Fibroblast of skin of scalp (primary cell): ENCODE measurements at places on chromosomes 6 and 20.

DNA sequence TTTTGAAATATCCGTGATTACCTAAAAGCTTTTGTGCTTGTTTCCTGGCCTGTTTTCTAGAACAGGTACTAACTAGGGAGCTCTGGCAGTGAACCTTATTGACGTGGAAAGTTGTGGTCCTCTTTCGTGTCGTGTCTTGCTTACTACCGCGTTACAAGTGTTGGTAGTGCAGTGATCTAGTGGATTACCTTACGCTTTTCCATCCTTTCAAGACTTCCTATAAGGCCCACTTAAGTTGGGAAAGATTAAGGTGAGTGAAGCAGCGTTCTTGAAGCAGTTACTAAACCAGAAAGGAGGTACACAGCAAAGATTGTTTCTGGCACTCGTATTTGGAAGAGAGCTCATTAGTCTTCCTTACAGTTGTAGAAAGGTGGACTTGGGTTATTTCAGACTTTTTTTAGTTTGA, 1.9 kb downstream of the PNRC1 start:
- peak; percentile 13 for DNase-seq

- no peak for DNase-seq
Measured at GRCh38 chr6:152272486-152272885, 364.7 kb downstream of the SYNE1 start.

- no peak for DNase-seq
Measured at GRCh38 chr6:139611327-139612134, 237.1 kb upstream of the CITED2 start.

DNA sequence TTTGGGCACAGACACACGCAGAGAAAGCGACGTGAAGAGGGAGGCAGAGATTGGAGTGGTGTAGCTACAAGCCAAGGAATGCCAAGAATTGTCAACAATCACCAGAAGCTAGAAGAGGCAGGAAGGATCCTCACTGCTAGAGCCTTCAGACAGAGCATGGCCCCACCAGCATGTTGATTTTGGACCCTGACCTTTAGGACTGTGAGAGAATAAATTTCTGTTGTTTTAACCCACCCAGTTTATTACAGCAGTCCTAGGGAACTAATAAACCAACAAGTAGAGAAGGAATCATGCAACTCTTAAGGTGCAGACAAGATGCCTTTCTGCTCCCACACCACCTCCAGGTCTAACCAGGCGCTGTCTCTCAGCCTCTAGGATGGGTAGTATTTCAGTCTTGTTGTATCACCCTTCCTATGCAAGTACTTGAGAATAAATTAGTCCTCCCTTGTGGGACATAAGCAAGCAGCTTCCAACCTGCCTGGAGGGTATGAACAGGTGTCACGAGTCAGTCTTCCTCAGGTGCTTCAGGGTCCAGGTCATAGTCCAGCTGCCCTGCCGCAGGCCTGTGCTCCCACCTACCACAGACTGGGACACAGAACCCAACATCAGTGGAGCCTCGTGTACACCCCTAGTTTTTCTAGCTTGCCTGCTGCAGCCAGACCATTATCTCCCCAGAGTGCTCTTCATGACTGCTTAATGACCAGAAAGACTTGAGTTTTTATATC, 46.4 kb upstream of the CCN2 start:
- peak; percentile 35 for DNase-seq

- no peak for DNase-seq
Measured at GRCh38 chr6:4139272-4139671, 3.9 kb upstream of the ECI2 start.

DNA sequence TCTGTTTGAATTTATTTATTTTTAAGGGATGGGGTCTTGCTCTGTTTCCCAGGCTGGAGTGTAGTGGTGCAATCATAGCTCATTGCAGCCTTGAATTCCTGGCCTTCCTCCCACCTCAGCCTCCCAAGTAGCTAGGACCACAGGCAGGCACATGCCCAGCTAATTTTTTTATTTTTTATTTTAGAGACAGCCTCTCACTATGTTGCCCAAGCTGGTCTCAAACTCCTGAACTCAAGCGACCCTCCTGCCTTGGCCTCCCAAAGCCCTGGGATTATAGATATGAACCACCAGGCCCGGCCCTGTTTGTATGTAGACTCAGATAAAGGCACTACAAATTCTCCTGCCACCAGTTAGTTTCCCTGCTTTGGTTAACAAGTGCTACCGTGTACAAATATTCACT, 142.9 kb upstream of the SOX4 start:
- no peak for DNase-seq

DNA sequence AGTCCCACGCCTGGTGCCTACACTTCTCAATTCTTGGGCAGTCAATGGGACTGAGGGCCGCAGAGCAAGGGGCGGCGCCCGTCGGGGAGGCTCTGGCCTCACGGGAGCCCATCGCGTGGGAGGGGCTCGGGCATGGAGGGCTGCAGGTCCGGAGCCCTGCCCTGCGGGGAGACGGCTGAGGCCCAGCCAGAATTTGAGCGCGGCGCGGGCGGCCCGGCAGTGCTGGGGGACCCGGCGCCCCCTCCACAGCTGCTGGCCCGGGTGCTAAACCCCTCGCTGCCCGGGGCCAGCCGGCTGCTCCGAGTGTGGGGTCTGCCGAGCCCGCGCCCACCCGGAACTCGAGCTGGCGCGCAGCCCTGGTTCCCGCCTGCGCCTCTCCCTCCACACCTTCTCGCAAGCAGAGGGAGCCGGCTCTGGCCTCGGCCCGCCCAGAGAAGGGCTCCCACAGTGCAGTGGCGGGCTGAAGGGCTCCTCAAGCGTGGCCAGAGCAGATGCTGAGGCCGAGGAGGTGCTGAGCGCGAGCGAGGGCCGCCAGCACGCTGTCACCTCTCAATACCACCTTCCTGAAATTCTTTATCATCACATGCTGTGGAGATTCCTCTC, 58.5 kb downstream of the BAK1 start:
- DNase-seq: no peak

DNA sequence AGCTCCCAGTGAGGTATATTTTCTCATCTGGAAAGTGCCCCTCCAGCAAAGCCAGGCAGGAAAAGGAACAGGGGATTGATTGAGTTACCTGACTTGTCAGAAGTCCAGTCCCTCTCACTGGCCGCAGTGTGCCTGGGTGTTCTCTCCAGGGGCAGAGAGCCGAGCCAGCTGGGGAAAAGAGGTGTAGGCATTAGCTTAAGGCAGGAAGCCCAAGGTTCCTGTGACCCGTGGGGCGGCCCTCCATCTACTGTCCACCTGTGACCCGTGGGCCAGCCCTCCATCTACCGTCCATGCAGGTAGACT, 2.7 kb downstream of the PSMG4 start:
- DNase-seq: no peak

DNA sequence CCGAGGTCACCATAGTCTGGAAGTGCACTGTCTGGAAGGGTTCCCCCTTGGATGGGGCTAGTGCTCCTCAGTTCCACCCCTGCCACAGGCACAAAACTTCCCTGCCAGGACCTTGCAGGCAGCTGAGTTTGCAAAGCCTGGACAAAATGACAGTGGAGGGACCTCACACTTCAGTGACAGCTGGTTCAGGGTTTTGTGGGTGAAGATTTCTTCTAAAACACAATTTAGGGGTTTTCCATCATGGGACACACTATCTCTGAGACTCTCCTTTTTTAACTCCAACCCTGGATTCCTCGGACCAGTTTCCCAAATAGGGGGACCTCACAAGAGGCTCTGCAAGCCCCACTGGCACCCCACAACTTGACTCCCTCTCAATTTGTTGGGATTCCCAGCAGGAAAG, 33.6 kb upstream of the PREX1 start:
- no peak for DNase-seq

GRCh38 chr20:25284131-25284601, 36.3 kb downstream of the PYGB start:
- DNase-seq: no peak

- no peak for DNase-seq
Measured at GRCh38 chr20:34943808-34944567, 11.6 kb downstream of the GSS start.

DNA sequence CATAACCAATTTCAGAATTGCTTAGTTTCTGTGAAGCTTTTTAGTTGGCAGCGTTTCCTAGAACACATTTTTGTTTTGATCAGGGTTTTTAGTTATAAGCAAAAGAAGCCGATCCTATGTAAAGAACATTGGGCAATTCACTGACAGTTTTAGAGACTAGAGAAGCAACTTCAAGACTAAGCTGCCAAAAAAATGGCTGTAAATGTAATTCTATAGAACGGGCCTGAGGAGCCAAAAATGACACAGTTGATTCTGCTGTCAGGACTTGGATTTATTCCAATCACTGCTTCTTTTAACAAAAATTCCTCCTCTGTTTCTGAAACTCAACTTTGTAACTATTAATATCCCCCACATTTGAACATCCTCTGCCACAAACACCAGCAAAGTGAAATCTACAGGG, 236.0 kb upstream of the EYS start:
- DNase-seq: no peak

- DNase-seq: no peak
Measured at GRCh38 chr20:29878777-29879442, 1378.6 kb upstream of the DEFB115 start.

DNA sequence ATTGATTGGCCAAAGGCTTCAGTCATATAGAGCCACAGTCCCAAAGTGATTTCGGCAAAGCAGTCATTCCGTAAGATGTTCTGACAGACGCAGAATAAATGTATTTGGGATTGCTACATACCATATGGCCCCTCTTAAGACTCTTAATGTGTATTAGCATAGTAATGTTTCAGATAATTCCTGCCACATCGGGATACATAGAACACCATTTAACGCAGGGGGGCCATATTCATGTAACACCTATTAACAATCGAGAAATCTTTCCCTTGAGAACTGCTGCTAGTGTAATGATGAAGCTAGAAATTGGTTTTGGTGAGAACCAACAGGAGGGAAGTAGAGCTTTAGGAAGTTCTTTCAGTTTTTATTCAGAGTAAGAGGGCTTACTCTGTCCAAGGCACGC, 390.9 kb upstream of the SASH1 start:
- DNase-seq: no peak

- DNase-seq: no peak
Measured at GRCh38 chr6:11233673-11234573, 1.5 kb upstream of the NEDD9 start.

GRCh38 chr6:137315081-137315480, 95.9 kb upstream of the IFNGR1 start:
- no peak for DNase-seq

DNA sequence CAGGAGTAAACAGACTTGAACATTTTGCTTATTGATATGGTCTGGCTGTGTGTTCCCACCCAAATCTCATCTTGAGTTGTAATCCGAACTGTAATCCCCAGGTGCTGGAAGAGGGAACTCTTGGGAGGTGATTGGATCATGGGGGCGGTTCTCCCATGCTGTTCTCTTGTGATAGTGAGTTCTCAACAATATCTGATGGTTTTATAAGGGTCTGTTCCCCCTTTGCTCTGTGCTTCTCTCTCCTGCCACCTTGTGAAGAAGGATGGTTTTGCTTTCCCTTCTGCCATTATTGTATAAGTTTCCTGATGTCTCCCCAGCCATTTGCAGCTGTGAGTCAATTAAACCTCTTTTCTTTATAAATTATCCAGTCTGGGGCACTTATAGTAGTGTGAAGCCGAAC, 40.0 kb downstream of the MYLIP start:
- DNase-seq: peak; percentile 58

GRCh38 chr6:168035661-168036545, 38.4 kb downstream of the KIF25 start:
- DNase-seq: peak; percentile 20

DNA sequence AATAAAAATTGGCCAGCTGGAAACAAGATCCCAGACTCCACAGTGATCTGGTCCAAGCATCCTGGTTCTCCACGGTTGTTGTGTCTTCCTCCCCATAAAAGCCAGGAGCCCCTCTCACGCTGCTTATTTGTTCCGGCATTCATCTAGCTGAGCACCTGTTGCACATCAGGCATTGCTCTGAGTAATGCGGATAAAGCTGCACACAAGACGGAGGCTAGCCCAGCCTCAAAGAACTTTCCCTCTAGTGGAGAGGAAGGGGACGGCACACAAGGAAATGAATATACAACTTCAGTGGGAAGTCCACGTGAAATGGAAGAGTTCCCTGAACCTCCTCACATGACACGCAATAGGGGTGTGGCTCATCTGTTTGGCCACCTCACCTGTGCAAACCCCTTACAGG, 30.3 kb upstream of the NXT1 start:
- DNase-seq: peak; percentile 12

DNA sequence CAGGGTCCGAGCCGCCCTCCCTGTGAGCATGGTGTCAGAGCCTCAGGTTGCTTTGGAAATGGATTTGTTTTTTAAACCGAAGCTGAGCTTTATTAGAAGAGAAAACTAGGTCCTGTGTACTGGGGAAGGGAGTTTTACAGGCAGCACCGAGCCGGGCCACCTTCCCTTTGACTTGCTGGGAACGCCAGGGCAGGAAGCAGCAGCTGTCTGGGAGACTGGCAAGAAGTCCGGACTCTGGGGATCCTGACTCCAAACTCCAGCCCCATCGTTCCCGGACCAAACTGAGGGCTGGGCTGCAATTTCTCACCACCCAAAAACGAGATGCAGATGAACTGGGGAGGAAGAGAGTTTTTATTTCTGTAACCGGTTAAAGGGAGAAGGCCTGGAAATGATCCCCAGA, 214.9 kb upstream of the KCNG1 start:
- peak; percentile 14 for DNase-seq

DNA sequence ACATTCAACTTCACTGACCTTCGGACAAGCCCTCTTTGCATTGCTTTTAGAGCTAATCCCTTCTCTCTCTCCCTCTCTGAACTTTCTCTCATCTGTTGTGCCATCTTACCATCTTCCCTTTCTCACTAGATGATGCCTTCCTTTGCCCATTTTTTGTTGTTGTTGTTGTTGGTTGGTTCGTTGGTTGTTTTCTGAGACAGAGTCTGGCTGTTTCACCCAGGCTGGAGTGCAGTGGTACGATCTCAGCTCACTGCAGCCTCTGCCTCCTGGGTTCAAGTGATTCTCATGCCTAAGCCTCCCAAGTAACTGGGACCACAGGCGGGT, 18.8 kb downstream of the MAP3K5 start:
- DNase-seq: no peak

GRCh38 chr6:34063651-34064050, 82.2 kb downstream of the GRM4 start:
- DNase-seq: no peak

DNA sequence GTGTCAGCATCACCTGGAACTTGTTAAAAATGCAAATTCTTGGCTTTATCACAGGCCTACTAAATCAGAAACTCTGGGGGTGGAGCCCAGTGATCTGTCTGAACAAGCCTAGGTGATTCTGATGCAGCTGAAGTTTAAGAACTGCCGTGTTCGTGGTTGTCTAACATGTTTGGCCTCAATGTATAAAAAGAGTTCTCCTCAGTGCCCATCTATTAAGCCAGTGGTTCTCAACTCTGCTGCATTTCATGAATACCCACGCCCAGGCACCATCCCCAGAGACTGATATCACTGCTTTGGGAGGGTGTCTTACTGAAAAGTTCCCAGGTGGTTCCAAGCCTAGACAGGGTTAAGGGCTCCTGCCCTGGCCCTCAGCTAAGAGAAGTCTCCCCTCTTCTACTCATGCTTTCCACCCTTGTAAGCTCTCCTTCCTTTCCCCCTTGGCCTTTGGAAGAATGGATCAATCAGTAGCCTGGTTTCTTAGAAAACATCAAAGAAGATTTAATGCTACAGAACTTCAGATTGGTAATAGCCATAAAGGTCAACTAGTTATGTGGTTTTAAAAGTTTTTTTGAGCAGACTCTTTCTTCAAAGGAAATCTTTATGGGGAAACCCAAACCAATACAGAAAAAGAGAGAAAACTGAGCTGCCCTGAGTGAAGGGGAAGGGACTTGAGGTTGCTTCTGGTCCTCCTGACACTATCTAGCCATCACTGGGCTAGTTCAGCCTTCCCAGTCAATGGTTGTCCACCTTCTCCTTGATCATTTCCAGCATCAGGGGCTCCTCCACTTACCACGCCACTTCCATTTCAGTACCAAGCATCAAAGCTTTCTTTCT, 38.9 kb upstream of the TNFAIP3 start:
- no peak for DNase-seq

GRCh38 chr6:106614592-106615257, 14.6 kb downstream of the RTN4IP1 start:
- no peak for DNase-seq
